ENCODE measurements at places on chromosomes 2 and 18.

GRCh38 chr2:119460076-119460475, 28.4 kb downstream of the TMEM37 start:
- no peak for DNase-seq

DNA sequence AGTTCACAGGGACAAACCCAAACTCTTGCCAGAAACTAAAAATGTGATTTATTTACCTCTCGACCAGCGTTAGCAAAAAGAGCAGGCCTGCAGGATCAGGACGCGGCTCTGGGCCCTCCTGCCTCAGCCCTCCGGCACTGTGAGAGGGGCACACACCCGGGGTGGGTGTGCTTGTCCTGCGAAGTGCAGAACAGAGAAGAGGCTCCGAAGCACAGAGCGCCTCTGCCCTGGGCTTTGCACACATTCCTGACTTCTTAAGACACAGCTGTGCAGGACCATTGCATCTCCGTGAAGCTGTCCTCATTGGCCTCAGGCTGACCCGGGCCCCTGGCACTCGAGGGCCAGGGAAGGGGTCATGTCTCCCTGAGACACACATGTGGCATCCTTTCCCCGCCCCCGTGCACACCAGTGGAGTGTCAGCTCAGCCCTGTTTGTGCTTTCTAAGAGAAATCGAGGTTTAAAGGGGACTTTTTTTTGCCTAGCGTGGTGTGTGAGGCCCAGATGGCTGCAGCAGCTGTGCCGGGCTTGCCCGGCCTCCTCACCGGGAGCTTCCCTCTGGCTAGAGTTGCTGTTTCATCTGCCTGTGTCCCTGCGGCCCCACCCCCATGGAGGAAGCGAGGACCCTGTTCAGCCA, 9.9 kb upstream of the NFATC1 start:
- no peak for DNase-seq

GRCh38 chr2:57141269-57141668, 905.3 kb upstream of the VRK2 start:
- DNase-seq: no peak

GRCh38 chr2:202084265-202084664, 11.2 kb downstream of the KIAA2012 start:
- no peak for DNase-seq

- no peak for DNase-seq
Observed at GRCh38 chr18:42187611-42188380, 232.8 kb downstream of the PIK3C3 start.

GRCh38 chr2:10385501-10385900, 62.6 kb downstream of the ODC1 start:
- no peak for DNase-seq

- DNase-seq: no peak
Observed at GRCh38 chr2:58739033-58739432, 497.9 kb upstream of the FANCL start.

- DNase-seq: no peak
Observed at GRCh38 chr2:71759060-71759459, 305.7 kb downstream of the DYSF start.

- no peak for DNase-seq
Observed at GRCh38 chr2:46923041-46923528, 7.5 kb upstream of the MCFD2 start.

- DNase-seq: no peak
Observed at GRCh38 chr2:31811482-31811881, 199.3 kb downstream of the MEMO1 start.

DNA sequence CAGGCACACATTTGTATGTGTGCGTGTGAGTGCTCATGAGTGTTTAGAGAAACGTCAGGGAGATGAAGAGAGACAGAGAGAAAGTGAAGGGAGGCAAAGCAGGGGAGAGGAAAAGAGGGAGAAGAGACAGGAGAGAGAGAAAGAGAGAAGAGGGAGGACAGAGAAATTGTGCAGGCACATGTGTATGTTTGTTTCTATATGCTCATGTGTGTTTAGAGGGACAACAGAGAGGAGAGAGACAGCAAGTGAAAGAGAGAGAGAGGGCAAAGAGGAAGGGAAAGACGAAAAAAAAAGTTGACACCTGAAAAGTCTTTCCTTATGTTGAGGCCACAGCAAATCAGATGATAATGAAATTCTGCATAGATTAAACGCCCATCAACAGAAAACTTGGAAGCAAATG, 541.1 kb downstream of the TNS1 start:
- DNase-seq: no peak

DNA sequence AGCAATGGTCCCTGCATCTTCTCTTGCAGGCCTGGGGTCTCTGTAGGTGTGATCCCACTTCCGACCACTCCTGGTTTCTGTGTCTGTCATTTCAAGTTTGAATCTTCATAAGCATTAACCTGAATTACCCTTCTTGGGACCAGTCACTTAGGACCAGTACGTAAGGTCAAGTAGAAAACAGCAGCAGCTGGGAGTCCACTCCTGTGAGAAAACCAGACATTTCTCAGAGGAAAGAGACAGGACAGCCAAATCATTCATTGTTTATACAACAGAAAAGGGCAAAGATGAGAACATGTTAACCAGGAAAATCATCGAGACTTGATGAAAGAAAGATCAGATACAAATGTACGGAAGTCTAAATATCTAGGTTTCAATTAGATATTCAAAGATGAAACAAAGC, 163.0 kb downstream of the MREG start:
- DNase-seq: no peak

- DNase-seq: no peak
Observed at GRCh38 chr2:237874585-237875161, 15.2 kb downstream of the RAMP1 start.

GRCh38 chr2:192398236-192398635, 203.5 kb upstream of the TMEFF2 start:
- DNase-seq: no peak

DNA sequence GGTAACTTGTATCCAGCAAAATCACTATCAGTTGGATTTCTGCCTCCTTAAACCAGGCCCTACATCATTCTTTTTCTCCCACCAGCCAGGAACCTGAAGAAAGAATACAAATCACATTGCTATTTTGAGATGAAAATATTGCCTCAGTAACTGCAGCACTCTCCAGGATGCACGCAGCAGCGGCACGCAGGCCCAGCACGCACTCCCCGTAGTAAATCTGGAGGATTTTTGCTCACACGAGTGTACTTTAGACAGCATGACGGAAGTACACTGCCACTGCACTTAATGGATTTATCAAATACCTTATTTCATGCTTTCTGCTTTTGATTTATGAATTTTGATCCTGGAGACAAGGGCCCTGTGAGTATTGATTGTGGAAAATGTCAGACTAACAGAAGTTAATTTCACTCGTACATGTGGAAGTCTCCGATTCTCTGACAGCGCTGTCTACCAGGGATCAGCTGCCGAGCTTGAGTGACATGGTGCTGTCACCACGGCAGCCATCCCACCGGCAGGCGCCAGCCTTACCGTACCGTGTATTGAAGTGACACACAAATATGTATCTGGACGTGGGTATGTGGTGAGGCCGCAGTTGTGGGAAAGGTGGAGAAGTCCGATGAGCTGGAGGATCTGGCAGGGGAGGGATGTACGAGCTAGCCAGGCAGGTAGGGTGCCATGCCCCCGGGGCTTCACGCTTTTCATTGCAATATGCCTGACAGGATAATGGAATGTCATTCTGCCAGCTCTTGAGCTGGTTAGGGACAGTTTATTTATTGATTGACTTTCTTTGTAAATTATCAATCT, 863.7 kb downstream of the GALR1 start:
- no peak for DNase-seq

GRCh38 chr2:14398641-14399040, 233.9 kb upstream of the LRATD1 start:
- no peak for DNase-seq

DNA sequence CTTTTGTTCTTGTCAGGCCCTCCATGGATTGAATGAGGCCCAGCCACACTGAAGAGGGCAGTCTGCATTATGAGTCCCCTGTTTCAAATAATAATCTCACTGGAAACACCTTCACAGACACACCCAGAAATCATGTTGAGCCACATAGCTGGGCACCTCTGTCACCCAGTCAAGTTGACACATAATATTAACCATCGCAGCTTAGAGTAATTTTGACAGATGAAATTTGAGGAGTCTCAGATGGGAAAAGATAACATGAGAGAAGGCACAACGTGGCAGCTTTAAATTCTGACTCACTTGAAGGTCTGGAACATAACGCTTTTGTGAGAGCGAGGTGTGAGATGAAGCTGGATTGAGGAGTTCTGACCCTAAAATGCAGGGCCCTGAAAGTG, 70.9 kb upstream of the TMEM87B start:
- DNase-seq: no peak

GRCh38 chr2:189952536-189953109, 109.9 kb downstream of the MSTN start:
- no peak for DNase-seq

DNA sequence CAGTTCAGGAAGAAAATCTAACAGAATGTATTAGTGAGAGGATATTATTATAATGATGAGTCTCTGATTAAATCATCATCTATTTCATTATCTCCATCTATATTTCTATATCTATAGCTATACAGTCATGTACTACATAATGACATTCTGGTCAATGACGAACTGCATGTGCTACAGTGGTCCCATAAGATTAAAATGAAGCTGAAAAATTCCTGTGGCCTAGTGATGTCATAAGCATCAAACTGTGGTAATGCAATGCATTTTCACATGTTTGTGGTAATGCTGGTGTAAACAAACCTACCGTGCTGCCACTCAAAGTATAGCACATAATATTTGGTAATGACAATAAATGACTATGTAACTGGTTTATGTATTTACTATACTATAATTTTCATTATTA, 1127.9 kb upstream of the CHAC2 start:
- no peak for DNase-seq

- peak; percentile 49 for DNase-seq
Observed at GRCh38 chr2:231648579-231649174, 56.0 kb downstream of the TEX44 start.
